ENCODE measurements at places on chromosomes 2 and 18.

GRCh38 chr2:85584857-85585780, 888 bp downstream of the VAMP5 start:
- no peak for DNase-seq

- DNase-seq, result no peak
These were observed 25.2 kb downstream of the FBXO36 start for GRCh38 chr2:229947544-229947943.

- no peak for DNase-seq
These were observed 11.8 kb upstream of the TEX51 start for GRCh38 chr2:126886916-126887280.

DNA sequence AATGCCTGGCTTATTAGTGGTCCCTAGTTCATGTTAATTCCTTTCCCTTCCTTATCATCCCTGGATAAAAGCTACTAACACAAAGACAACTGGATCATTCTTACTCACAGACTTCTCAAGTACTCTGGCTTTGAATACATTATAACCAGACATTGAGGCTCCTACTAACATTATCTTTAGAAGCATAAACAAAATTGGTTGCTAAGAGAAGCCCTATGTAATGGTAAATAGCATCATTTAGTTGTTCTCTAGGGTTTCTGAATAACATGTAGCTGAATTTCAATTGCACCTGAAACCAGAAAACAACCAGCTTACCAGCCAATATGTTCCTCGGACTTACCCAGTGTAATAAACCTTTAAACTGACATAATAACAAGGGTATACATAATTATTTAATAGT, 114.1 kb upstream of the NCKAP5 start:
- no peak for DNase-seq

DNA sequence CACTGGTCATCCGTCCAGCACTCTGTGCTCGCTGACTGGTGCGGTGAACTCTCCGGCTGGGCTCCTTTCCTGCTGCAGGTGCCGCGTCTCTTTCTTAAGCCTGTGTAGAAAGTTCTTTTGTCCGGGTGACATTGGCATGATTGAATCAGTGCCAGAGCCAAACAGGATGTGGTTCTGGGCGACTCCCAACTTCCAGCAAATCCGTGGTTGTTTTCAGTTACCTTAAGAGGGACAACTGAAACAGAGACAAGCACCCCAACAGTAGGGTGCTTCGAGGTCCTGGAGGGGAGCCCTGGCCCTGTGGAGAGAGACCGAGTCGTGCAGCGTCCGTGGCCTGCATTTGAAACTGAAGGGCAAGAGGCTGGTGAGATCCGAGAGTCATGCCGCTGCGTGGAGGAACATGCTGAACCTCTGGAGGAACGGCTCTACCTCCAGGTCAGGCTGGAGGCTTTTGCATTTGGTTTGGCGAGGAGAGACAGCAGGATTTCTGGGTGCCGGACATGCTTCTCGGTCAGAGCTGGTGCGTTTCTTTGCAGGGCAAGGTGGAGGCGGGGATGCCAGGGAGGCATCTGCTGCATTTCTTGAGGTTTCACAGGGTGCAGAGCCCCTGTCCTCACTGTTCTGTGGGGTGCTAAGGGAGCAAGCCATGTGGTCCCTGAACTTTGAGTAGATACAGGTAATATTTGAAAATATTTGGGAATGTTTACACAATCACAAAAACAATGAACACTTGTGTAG, 26.8 kb downstream of the SH3BP4 start:
- DNase-seq, result no peak

DNA sequence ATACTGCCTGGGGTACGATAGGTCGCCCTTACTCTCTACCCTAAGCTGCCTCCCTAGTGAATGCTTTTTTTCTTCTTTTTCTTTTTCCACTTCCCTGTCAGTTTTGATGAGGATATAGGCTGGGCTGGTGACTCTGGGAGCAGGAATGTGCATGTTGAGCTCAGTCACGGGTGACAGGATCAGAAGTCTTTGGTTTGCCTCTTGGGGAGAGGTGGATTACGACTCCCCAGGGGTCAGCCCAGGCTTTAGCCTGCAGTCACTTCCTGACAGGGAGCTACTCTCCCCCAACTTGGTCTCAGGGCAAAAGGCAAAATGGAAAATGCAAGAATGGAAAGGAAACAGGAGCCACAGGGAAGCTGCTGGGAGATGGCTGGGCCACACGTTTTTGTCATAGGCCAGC, 57.3 kb downstream of the THNSL2 start:
- no peak for DNase-seq
